KG1 (cell line): ENCODE measurements at places on chromosomes 5 and 9.

GRCh38 chr5:143355710-143356109, 47.8 kb downstream of the NR3C1 start:
- DNase-seq, result no peak

DNA sequence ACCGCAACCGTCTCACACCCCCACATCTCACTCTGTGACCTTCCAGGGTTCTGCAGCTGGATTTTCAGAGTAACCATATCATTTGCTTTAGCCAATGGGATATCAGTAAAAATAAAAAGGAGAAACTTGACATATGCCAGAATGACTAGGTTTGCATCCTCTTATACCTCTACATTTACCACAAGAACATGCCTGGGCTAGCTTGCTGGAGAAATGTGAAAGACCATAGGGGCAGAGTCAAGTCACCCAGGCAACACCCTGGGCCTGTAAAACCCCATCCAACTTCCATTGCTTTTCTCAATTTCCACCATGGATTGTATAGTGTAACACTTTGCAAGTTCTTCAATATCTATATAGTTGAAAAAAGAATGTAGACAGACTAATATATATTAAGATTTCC, 731.1 kb downstream of the PTPRD start:
- DNase-seq, result no peak

- peak; percentile 2 for DNase-seq
Observed at GRCh38 chr9:6106711-6107339, 91.4 kb upstream of the RANBP6 start.

GRCh38 chr5:37668524-37669047, 171.3 kb downstream of the GDNF start:
- DNase-seq, result no peak

DNA sequence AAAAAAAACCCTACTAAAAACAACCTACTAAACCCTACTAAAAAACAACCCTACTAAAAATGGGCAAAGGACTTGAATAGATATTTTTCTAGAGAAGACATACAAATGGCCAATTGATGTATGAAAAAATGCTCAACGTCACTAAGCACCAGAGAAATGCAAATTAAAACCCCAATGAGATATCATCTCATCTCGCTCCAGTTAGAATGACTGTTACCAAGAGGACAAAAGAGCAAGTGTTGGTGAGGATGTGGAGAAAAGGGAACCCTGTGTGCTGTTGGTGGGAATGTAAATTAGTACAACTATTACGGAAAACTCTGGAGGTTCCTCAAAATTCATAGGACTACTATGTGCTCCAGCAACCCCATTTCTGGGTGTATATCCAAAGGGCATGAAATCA, 10.8 kb downstream of the SDHA start:
- no peak for DNase-seq

- DNase-seq, result no peak
Observed at GRCh38 chr5:59584858-59585846, 308.4 kb downstream of the PDE4D start.
